ENCODE measurements at places on chromosomes 4 and X.

DNA sequence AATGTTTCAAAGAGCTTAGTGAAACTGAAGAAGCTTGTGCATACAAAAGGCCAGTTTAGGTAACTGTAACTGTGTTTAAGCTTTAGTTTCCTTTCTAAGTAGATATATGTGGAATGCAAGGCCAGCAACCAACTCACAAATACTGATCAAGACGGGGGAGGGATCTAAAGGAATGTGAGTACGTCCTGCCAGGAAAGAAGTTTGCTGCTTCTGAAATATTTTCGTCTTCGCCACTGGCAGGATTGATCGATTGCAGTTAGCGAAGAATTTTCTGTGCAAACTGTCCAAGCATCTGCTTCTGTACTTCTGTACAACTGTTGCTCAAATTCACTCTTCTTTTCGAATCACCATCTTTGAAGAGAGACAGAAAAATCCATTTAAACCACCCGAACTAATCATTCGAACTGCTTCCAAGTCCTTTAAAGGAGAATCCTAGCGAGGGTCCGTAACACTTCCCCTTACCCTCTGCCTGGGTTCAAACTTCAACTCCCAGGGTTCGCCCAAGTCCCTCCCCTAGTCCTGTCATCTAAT is 373 bp upstream of the INTS6L start:
- DNase-seq = no peak

GRCh38 chr4:99885063-99885664 is 9.1 kb downstream of the LAMTOR3 start:
- DNase-seq = peak; percentile 43

DNA sequence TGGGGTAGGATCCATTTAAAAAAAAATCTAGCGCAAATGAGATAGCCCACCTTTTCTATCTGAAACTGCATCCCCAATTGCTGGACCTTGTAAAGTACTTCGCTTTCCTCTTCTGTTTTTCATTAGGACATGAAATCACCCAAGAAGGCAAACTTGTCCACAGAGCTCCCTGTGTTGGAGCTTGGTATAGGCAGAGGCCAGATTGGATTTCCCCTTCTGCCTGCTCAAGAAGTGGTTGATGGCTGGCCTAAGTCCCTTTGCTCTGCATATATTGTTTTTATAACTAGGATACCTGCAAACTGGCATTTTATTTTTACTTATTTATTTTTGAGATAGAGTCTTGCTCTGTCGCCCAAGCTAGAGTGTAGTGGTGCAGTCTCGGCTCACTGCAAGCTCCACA is 28.4 kb downstream of the RNF4 start:
- DNase-seq = no peak

DNA sequence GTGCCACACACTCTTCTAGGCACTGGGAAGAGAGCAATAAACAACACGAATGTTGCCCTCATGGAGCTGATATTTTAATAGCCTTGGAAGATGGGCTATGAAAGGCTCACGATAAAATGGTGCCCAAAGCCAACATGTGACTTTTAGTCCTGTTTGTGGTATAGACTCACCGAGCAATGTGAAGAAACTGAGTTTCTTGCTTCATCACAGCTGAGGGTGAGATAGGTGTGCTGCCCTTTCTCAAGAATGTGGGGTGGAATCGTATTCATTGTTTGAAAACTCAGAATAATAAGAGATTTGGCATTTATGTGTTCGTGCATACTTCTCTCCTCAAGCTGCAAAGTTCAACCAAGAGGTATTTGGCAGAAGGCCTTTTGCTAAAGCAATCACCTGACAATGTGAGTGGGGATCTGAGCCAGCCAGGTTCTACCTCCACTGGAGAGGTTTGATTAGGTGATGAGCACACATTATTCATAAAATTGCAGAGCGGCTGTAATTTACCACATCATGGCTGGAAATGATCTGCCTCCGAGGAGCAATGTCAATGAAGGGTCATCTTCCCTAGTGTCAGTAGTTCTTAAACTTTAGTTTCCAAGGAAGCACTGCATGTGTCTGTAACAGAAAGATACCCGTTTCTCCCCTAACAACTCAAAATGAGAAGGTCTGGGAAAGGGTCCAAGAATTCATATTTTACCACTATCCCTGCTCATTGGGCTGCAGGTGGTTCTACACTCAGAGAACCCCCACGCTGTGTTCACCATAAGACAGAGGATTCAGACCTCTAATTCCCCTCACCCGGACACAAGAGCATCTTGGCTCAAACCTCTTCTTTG is 41.9 kb upstream of the CBR4 start:
- DNase-seq = no peak

DNA sequence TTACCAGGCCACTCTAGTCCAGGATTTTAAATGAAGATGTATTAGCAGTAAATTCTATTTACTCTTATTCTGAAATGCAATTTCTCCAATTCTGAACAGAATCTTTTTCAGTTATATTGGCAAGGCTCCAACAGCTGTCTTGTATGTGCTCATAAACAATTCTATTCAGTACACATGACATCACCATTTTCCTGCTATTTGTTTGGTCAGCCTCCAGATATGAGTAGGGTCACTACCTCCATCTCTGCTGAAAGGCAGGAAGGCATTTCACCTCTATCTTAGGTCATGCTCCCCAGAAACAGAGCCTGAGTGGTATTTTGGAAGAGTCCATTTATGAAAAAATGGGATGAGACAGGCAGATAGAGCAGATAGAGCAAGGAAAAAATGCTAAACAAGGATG is 151.1 kb upstream of the ADGRL3 start:
- no peak for DNase-seq

GRCh38 chr4:31351695-31352094 is 631.5 kb downstream of the PCDH7 start:
- DNase-seq = no peak

DNA sequence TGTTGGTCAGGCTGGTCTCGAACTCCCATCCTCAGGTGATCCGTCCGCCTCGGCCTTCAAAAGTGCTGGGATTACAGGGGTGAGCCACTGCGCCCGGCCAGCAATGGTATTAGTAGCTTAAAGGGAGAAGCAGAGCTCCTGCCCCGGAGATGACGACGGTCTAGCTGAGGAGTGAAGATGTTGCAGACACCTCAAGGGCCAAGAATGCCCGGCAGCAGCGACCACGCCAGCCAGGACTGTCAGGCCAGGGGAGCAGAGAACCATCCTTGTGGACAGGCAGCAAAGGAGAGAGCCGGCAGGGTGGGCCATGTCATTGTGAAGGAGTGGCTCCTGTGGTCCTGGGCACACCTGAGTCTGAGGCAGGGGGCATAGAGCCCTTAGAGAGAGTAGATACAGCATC is 210.1 kb upstream of the BCOR start:
- DNase-seq = no peak

- DNase-seq = no peak
Observed at GRCh38 chr4:139443661-139444060, 10.3 kb upstream of the RAB33B start.

DNA sequence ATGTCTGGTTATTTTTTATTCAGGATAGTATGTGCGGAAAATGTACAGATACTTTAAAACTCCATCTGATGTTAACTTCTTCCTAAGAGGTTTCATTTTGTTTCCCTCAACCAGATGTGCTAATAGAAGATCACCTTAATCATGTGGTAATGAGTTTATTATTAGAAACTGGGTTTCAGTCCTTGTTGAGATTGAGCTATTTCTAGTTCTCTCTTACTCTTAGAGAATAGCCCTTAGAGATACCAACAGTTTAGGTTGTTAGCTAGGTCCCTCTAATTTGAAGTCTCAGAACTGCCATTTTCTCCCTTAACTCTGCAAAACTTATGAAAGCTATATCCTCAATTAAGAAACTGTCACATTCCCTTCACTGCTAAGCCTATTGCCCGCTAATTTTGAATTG is 13.0 kb downstream of the FAM47A start:
- no peak for DNase-seq

DNA sequence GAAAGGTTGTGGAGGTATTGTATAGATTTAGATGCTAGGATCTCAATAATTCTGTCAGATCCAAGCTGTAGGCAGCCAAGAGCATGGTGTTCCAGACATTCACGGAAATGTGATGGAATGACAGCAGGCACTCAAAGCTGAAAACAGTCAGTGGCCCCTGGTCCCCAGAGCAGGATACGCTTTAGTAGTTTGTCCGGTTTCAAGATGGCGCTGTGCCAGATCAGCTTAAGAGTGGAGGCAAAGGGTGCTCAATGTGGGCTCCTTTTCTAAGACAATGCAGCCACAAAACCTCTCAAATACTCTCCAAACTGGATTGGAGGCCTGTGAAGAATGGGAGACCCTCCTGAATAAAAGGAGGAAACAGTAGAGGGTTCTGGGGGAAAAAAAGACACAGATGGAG is 291.2 kb upstream of the HS3ST1 start:
- no peak for DNase-seq

Data from CD4-positive, alpha-beta T cell treated with Interleukin-6 at 100 ng/mL for 8 hours (primary cell).